NT2/D1 (cell line): ENCODE measurements at places on chromosomes 11 and 22.
A peak's percentile ranks its signal among the peaks of the same experiment; 100 is the strongest.

DNA sequence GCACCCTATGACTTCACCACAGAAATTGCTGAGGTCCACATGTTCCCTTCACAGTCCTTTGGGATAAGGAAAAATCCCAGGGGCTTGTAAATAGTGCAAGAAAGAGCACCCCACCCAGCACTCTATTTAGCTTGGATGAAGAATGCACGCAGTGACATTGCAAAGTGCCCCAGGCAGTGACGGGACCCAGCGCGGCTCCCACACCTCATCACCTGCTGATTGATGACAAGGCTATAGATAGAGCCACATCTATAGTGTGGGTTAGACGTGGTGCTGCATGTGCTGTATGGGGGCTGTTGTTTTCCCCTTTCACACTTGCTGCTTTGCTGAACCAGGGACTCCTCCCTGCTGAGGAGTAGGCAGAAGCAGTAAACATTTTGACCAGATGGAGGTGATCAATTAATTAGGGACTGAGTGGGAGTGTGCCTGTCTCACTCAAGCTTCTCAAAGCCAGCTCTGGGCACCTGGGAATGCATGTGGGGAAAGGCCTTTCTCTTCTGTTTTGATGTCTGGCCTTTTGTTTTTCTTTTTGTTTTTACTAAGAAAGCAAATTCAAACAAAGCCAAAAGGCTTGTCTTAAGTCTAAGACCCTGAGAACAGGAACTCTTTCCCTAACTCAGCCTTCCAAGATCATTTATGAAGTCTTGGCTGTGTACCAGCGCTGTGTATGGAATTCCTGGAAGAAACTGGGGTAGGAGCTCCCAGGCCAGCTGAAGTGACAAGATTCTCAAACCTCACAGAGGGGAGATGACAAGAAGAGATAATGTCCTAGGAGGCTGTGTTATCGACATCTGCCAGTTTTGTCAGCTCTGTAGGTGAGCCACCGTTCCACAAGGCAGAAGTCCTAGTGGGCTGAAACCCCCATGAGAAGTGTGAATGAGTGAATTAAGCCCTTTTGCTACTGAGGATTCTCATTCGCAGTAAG is 219.7 kb downstream of the BARX2 start:
- DNase-seq = no peak

GRCh38 chr22:23065495-23066122 is 4.7 kb upstream of the GNAZ start:
- DNase-seq = no peak

- no peak for DNase-seq
These were observed 19.9 kb downstream of the TRIM44 start for GRCh38 chr11:35682230-35683173.

GRCh38 chr11:117017456-117017855 is 80.8 kb downstream of the SIK3 start:
- DNase-seq = no peak

DNA sequence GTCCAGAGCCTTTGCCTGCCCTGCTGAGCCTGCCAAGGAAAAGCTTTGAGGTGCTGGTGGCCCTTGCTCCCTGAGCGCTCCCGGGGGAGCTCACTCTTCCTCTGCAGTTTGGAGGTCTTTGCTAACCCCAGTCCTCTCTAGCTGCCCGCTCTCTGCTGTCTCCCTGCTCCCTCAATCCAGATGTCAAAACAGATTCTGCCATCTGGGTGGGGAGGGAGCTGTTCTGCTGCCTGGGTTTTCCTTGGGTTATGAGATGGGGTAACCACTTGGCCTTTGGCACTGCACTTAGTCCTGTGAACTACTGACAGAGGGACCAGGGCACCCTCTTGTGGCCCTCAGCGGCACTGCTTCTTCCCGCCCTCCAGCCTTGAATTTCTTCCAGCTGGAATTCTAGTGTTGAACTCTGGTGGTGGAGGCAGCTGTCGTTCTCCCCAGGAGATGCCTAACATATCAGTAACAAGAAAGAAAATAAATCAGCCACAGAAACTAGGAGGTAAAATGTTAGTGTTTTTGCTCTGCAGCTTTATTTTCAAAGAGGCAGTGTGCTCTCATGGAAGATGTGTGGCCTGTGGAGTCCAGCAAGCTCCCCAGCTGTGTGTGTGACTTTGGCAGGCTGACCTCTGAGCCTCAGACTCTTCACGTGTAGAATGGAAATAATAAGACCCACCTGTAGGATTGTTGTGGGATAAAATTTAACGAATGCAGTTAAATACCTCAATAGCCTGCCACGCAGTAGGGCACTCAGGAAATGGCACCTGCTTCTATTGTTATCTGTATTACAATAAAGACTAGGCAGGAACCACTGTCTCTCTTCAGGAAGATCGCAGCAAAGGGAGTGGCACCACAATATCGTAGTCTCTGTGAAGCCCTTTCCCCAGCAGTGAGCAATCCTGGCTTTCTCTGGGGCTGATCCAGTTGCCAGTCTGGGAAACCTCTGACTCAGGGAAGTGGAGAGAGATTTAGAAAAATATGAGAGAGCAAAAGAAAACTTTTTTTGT is 23.4 kb downstream of the ARFGAP2 start:
- no peak for DNase-seq

GRCh38 chr11:66915866-66916265 is 42.3 kb downstream of the PC start:
- DNase-seq = no peak

DNA sequence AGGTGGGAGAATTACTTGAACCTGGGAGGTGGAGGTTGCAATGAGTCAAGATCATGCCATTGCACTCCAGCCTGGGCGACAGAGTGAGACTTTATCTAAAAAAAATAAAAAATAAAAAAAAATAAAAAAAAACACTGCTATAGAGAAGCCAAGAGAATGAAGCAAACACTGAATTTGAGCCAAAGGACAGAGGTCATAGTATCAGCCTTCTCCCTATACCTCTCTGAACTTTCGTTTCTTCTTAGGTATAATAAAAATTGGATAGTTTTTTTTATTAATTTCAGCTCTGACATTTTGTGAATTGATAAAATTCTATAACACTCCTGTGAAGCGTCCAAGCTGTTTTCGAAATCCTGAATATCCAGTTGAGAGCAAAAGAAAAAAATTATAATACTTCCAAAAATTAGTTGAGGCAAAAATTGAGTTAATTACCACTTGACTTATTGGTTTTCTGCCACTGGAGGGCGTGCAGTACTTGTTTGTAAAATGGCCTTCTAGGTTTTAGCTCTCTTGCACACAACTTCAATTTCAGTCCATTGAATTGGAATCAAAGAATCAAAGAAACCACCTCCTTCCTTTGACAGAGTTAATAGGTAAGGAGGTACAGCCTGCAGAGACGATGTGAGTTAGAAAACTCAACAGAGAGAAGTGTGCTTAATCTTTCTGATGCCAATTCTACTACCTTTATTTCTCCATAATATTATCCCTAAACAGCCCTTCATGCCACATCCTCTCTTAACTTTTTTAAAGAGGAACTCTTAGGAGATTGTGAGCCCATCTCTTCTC is 143.2 kb downstream of the BBOX1 start:
- DNase-seq = peak; percentile 16
